ENCODE measurements at places on chromosomes 5 and 9. TPM values are rescaled to one million over a fixed set of nuclear protein-coding genes. Genes with fewer than 3 reads are reported as not detected.

The TRPM3 gene
- 0.85 TPM for total RNA-seq

The NR2F1-AS1 gene
- total RNA-seq = 45.1 TPM

The KIAA1958 gene
- total RNA-seq = 1.5 TPM

The FBN2 gene
- 87.2 TPM for total RNA-seq

The TMC1 gene
- total RNA-seq = 0.43 TPM

The HEMGN gene
- total RNA-seq = not detected

The MYMK gene
- not detected for total RNA-seq

The RAB3C gene
- total RNA-seq = under 0.01 TPM

The SLC4A9 gene
- total RNA-seq = not detected

The ATP10B gene
- 0.14 TPM for total RNA-seq

The PCDHGB1 gene
- 3.3 TPM for total RNA-seq

The SPATA31C1 gene
- total RNA-seq = not detected

The FREM1 gene
- under 0.01 TPM for total RNA-seq

The PTPRD gene
- total RNA-seq = 6.9 TPM

The MARCOL gene
- 8.3 TPM for total RNA-seq

The DRD1 gene
- under 0.01 TPM for total RNA-seq

The ADAMTS6 gene
- 58.6 TPM for total RNA-seq

The HMCN2 gene
- total RNA-seq = under 0.01 TPM

The NUTM2G gene
- total RNA-seq = not detected

The SPINK7 gene
- total RNA-seq = not detected

The NUTM2F gene
- not detected for total RNA-seq

The GLDC gene
- total RNA-seq = 1.4 TPM

The MARVELD2 gene
- 0.14 TPM for total RNA-seq

The PLAC8L1 gene
- not detected for total RNA-seq

The SLC1A3 gene
- 1.1 TPM for total RNA-seq

The MARCHF3 gene
- total RNA-seq = 73.0 TPM

The EIF4E1B gene
- not detected for total RNA-seq

The IL5 gene
- total RNA-seq = not detected

The CCL27 gene
- not detected for total RNA-seq

The BARHL1 gene
- not detected for total RNA-seq

The GHR gene
- total RNA-seq = 3.8 TPM

The ZNF484 gene
- total RNA-seq = 10.5 TPM

The SLC23A1 gene
- under 0.01 TPM for total RNA-seq

The KIAA1191 gene
- total RNA-seq = 51.9 TPM

The FAM78A gene
- 0.55 TPM for total RNA-seq

The PCDHB16 gene
- 0.18 TPM for total RNA-seq

The SLC25A2 gene
- 0.18 TPM for total RNA-seq

The FAM221B gene
- total RNA-seq = not detected

The PCDHGA10 gene
- total RNA-seq = 4.3 TPM

The PCDH12 gene
- total RNA-seq = 0.14 TPM

The OR1Q1 gene
- total RNA-seq = not detected

The ZNF454 gene
- total RNA-seq = 2.1 TPM

The SPATA31E1 gene
- total RNA-seq = not detected

The TAF11L5 gene
- total RNA-seq = not detected

The KLHL3 gene
- total RNA-seq = 3.1 TPM

The AQP3 gene
- 12.2 TPM for total RNA-seq

The PCDHGA9 gene
- 3.1 TPM for total RNA-seq

The SLC6A3 gene
- not detected for total RNA-seq

The HNRNPK gene
- total RNA-seq = 463 TPM

Data from smooth muscle cell of bladder (primary cell).